ENCODE measurements at places on chromosomes 11 and 22.

DNA sequence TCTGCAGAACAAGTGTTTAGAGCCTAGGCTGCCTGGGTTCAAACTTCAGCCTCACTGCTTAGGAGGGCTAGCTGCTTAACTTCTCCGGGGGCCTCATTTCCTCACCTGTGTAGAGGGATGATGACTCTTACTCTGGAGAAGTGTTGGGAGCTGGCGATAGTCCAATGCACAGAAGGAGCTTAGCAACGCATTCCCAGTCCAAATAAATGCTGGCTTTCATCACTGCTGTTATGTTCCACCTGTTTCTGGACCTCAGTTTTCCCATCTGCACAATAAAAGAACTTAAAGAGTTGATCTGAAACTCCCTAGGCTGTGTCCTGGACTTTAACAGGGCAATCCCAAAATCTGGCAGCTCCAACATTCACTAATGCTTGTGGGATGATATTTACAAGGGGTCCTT is 337.8 kb downstream of the MIAT start:
- no peak for DNase-seq

GRCh38 chr11:132126973-132127899 is 756.8 kb downstream of the NTM start:
- DNase-seq = no peak

- no peak for DNase-seq
Measured at GRCh38 chr11:33060271-33060670, 20.9 kb downstream of the TCP11L1 start.

GRCh38 chr11:25727944-25728343 is 604.0 kb upstream of the ANO3 start:
- no peak for DNase-seq

- no peak for DNase-seq
Measured at GRCh38 chr11:28566339-28567089, 458.3 kb downstream of the METTL15 start.

DNA sequence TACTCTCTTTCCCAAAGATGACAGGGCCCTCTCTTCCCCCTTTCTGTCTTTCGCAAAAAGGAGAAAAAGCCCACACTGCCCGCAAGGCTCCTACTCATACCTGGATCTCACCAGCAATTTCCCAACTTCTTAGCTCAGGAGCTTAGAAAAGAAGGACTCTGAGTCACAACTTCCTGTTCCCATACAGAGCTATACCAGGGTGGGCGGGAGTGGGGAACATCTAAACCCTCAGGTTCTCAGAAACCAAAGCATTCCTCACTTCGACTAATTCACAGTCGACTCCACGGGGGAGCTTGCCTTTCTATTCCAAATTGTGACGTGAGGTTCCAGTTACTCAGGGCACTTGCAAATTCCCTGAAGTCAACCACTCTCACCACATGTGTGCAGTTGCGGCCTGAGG is 61.9 kb downstream of the MTNR1B start:
- no peak for DNase-seq

GRCh38 chr22:23010430-23010829 is 59.9 kb upstream of the GNAZ start:
- no peak for DNase-seq

- DNase-seq = no peak
Measured at GRCh38 chr22:29457730-29458129, 19.3 kb downstream of the RFPL1 start.

DNA sequence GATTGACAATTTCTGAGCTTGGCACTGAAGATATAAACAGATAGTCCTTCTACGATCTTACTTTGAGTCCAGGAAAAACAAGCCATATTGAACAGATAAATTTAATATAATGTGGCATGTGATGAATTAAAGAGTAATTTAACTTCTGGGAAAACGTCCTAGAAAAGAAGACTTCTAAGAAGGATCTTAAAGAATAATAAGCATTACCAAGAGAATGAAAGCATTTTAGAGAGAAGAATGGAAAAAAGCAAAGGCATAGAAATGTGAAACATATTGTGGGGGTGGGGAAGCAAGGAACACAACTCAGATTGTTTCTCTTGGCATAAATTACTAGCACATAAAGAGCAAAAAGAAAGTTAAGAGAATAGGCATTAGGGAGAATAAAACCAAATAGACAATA is 5.4 kb downstream of the DDIAS start:
- DNase-seq = no peak

DNA sequence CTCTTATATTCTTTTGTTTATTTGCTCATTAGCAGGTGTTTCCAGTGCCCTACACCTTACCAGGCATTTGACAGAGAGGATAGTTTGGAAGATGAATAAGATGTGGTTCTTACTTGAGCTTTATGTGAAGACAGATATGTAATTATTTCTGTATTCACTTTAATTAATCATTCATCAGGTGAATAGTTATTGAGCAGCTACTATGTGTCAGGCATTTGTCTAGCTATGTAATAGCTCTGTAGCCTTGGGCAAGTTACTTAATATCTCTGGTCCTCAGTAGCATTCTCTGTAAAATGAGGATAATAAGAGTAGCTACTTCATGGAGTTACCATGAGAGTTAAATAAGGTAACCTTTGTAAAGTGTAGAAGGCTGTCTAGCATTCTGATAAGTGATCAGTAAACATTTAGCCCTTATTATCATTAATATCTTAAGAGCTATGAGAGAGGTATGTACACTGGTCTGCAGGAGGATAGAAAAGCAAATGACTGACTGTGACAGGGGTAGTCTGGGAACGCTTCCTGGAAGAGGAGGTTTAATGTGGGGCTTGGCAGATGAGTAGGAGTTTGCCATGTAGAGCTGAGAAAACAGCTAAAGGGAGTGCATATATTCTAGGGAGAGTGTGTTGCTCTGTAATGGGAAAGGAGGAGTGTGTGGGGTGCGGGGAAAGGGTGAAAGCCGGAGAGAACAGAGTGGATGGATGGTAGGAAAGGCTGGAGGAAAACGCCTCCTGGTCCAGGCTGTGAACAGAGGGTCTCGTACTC is 56.1 kb downstream of the MICAL2 start:
- DNase-seq = no peak

- no peak for DNase-seq
Measured at GRCh38 chr11:83540112-83540675, 254.0 kb upstream of the CCDC90B start.

DNA sequence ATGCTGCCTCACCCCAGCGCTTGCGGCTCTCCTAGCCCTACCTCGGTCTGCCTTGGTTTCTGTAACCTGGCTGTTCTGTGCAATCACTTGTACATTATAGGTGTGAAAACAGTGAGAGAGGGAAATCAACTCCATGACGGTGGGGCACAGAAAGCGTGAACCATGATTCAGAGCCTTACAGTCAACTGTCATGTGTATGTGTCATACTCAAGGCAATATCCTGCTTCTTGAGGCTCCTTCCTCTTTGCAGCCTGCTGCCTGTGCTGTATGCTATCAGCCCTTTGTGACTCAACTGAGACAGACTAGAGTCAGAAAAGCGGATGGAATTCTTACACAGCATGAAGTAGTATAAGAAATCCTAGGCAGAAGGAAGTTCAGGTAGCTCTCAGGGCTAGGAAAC is 2.1 kb downstream of the NRIP3 start:
- no peak for DNase-seq

DNA sequence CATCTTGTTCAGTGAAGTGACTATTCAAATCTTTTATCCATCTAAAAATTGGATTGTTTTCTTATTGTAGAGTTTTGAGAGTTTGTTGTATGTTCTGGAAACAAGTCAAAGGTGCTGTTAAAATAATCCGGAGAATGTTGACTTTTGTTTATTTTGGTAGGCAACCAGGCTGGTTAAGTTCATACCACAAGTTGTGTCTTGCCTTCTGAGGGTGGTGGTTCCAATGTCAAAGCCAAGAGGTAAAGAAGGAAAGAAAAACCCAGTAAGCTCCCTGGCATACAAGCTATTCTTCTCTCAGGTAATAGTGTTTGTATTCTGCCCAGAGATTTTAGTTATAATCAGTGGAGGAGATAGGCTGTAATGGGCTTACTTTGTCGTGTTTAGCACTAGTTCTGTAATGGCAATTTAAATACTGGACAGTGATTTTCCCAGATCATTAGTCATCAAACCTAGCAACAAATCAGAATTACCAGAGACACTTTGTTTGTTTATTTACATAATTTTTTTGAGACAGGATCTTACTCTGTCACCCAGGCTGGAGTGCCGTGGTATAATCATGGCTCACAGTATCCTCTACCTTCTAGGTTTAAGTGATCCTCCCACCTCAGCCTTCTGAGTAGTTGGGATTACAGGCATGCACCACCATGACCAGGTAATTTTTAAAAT is 15.1 kb upstream of the CSRP3 start:
- no peak for DNase-seq

- no peak for DNase-seq
Measured at GRCh38 chr22:19549428-19549827, 25.2 kb upstream of the CLDN5 start.

DNA sequence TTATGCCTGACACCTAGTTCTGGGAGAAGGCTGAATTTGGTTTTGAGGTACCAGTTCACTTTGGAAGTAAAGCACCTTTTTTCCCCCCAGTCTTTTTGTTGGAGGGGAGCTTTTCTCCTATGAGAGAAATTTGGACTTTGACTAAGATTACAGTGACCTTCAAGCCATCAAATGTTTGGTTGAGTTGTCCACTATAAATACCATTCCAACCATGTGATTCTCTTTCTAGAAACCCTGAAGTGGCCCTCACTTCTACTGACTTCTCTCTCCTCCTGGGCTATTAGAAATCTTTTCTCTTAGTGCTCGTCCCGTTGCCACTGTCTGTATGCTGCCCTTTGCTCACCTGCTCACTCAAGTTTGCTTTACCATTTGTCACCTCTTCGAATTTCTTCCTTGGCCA is 82.6 kb downstream of the TEAD1 start:
- DNase-seq = no peak

- peak; percentile 4 for DNase-seq
Measured at GRCh38 chr11:74702383-74703007, 28.7 kb downstream of the CHRDL2 start.

DNA sequence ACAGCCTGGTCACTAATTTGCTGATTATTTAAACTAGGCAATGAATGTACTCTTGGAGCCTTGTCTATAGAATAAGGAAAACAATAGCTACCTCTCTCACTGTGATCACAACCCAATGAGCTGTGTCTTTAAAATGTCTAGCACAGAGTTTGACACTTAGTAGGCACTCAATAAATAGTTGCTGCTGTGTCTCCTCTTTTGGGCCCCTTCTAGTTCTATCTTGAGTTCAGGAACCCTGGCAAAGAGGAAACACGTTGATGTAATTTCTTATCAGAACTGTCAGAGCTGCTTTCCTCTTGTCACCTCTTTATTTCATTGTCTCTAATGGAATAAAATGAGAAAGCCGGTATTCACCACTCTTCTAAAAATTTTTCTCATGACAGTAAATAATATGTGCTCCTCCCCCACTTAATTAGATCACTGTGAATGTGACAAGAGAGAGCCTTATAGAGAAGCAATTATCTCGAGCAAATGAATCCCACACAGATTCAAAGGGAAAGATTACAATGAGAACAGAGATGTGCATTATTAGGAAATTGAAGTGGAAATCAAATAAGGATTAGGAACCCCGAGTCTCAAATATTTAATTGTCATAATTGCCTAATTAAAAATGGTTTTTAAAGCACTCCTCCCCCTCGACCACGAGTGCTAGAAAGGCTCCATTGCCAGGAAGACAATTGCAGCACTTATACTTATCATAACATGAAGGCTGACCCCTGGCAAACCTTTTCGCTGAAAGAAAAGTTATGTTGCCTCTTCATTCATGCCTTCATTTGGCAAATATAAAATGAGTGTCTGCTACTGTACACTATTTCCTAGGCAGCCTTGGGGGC is 175.0 kb upstream of the BDNF start:
- no peak for DNase-seq

DNA sequence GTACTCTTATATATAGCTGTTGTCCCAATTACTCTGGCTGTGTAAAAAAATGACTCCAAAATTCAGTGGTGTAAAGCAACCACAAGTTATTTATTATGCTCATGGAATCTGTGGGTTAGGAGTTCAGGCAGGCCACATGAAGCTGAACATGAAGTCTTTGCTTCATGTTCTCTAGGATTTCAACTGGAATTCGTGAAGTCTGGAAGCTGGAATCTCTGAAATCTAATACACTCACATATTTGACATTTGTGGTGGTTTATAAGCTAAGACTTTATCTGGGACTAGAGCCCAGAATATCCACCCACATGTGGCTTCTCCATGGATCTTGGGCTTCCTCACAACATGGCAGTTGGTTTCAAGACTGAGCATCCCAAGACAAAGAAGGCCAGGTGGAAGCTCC is 430.6 kb downstream of the MIAT start:
- no peak for DNase-seq

DNA sequence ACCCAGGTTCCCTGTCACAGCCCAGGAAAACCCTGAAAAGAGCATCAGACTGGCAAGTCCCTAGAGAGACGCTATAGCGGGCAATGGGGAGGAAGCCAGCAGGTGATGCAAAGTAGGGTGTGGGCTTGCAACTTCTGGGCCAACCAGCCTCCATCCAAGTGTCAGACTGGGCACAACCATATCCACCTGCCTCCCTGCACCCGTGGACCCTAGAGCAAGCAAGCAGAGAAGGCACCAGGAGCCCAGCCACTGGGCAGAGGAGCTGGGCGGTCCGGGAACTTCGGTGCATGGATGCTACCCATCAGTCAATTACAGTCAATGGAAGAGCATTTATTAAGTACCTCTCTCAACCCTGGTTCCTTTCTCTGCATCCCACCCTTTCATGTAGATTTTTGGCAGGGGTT is 2.8 kb downstream of the NECTIN1 start:
- no peak for DNase-seq

GRCh38 chr11:94972700-94973098 is 657 bp downstream of the CWC15 start:
- DNase-seq = no peak
